T-helper 17 cell (primary cell): ENCODE measurements at places on chromosomes 16 and 17.

DNA sequence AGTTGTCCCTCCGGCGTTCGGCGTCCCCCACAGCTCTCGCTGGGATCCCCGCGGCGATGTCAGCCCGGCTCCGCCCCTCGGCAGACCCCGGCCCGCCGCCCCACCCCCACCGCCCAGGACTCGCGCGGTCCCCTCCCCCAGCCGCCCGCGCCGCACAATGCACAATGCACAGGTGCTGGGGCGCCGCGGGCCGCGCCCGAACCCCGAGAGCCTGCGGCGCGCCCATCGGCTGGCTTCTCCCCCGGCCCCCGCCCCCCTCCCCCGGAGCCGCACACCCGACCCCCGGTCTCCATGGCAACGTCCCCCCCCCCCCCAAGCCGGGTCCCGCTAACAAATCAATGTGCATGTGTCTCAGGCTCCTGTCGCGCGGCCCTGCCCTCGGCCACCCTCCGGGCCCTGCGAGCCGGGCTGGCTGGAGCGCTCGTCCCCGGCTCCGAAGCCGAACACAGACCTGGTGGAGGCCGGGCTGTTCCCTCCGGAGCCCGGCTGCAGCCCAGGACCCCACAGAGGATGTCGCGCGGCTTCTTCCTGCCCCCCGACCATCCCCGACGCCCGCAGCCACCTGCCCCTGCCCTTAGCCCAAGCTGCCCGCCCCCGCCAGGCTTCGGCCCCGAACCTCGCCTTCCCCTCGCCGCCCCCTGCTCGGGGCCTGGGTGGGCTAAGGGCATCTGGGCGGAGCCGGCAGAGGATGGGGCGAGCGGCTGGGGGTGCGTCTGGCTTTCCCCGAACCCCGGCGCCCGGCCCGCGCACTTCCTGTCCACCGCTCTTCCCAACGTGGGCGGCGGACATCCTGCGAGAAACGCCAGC is 818 bp upstream of the CBX8 start:
- DNase-seq, result no peak

DNA sequence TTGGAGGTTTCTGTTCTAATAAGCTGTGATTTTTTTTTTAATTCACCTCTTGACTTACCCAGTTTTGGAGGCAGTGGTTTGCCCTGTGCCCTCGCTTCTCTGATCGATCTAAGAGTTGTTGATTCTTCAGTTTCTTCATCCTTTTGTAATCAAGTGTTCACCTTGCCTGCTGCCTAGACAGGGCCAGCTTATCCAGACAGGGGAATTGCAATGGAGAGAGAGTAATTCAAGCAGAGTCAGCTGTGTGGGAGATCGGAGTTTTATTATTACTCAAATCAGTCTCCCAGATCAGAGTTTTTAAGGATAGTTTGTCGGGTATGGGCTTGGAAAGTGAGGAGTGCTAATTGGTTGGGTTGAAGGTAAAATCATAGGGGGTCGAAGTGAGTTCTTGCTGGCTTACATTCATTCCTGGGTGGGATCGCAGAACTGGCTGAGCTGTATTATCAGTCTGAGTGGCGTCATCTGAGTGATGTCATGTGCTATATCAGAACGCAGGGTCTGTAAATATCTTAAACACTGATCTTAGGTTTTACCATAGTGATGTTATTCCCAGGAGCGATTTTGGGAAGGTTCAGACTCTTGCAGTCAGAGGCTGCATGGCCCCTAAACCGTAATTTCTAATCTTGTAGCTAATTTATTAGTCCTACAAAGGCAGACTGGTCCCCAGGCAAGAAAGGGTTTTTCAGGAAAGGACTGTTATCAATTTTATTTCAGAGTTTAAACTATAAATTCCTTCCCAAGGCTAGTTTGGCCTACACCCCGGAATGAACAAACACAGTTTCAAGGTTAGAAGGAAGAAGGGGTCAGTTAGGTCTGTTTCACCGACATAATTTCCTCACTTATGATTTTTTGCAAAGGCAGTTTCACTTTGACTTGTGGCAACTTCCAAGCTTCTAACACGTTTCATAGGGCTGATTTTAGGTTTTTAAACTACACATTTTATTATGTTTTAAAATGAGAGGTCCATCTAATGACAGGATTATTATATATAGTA is 21.5 kb upstream of the KCNJ16 start:
- DNase-seq, result no peak

DNA sequence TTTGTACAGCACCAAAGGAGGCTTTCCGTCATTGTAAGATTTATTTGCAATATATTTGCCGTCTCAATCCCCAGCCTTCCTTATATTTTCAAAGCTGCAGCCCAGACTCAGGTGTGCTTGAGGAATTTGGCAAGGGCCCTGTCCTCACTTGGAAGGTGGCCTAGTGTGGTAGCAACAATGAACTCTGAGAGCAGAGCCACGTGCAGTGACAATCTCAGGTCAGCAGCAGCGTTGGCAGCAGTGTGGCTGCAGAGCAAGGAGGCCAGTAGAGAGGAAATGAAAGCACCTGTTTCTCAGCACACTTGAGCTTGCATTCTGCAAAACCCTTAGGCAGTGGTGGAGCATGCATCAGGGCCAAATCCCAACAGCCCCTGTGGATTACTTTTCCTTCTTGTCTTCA is 613.5 kb downstream of the RBFOX1 start:
- no peak for DNase-seq

DNA sequence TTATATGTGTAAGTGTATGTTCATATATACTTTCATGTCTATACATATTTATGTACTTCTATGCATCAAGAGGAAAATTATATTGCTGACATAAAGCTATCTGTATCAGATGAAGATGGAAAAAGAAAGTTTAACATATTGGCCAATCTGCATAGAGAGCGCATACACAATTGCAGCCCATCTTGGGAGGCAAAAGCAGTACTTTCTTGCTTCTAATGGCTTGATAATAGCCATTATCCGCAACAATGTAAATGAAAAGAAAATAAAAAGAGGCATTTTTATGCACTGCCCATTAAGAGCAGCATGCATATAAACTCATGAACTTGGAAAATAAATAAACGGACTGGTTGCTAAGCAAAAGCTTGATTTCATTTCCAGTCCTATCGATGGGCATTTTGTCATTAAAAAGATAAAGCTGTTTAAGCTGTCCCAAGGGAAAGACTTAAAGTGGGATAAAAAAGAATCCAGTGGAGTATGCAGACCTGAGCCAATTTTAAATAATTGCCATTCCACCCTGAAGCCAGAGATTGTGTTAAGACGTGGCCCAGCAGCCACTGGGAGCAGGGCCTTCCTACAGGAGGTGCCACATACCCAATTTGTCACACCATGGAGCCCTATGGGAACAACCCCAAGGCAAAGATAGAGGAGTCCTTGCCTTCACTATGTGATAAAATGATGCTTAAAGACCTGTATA is 183.6 kb upstream of the CDH11 start:
- DNase-seq, result no peak

DNA sequence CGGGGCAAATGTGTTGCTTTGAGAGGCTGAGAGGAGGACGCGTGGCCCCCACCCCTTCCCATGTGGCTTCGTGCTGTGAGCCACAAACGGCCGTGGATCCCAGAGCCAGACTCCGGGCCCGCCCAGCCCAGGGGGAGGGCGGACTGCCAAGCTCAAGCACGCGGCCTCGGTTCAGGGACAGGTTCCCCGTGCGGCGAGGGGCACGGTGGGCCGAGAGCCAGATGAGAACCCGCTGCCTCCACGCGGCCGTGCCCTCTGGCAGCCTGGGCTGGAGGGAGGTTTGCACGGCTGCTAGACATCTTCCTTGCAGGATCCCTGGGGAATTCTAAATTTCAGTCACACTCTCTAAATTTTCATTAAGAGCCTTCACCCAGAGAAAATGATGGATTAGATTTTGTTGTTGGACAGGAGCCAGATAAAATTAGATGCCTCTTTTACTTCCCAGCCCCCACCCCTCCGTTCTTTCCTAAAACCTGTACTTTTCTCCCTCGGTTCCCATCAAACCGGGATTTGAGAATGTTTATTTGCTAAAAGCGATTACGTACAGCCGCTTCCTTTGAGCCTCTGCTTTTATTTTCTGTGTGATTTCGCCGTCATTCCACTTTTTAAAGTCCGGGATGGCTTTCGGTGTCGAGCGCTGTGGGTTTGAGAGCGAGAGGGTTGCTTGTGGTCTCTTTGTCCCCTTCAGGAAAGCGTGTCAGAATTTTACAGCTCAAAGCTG is 25.0 kb upstream of the GNG13 start:
- DNase-seq, result no peak

DNA sequence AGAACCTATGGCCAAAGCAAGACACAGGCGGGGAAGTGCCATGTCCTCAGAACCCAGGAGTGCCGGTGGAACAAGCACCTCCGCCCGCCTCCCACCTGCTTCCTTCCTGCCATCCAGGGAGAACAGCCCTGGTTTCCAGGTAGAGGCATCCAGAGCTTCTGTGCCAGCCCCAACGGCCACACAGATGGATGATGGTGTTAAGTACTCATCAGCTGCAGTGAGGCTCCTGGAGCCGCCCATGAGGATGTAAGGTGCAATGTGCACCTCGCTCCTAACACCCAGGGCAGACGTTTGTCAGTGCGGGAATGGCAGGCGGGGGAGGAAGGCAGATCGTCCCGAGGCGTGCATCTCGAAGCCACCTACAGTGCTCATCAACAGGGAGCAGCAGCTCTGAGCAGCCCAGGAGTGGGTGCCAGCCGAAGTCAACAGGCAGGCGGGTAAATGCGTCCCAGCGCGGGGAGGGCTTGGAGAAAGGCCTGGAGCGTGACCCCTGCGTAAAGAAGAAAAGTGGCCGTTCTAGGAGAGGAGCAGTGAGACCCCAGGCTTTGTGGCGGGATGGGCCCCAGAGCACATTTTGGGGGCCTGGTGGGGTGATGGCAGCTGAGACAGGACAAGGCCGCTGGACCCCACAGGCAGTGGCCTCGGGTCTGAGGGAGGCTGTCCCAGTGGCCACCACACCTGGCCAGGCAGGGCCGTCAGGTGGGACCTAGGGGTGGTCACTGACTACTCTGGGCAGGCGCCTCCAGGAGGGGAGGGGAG is 46.1 kb upstream of the ACSF3 start:
- no peak for DNase-seq

DNA sequence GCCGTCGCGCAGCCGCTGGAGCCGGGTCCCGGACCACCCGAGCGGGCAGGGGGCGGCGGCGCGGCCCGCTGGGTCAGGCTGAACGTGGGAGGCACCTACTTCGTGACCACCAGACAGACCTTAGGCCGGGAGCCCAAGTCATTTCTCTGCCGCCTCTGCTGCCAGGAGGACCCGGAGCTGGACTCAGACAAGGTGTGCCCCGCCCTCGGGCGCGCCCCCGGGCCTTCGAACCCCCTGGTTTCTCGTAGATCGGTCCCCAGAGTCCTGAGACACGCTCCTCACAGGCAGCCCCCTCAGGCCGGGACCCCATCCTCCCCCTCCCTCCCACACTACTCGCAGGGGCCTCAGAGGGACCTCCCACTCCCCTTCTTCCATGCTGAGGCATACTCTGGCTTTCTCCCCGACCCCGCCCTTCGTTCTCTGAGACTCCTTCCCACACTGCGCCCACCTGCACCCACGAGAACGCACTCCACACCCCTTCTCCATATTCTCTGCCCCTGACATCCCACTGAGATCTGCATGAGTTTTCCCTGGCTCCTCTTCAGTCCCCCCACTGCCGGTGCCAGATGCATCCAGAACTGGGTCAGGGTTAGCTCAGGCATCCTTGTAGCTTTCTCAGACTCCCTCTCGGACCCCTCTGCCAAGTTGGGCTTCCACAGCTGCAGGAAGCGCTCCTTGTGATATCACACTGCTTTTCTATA is 523 bp downstream of the KCTD2 start:
- no peak for DNase-seq
